ENCODE measurements at places on chromosomes 4 and X.
A peak's percentile ranks its signal among the peaks of the same experiment; 100 is the strongest.

GRCh38 chrX:75603833-75604232 lies 81.0 kb upstream of the ZDHHC15 start:
- DNase-seq: peak; percentile 24

GRCh38 chr4:30630431-30630830 lies 89.7 kb upstream of the PCDH7 start:
- DNase-seq: no peak

GRCh38 chr4:37603070-37603468 lies 83.1 kb downstream of the RELL1 start:
- DNase-seq: peak; percentile 60

DNA sequence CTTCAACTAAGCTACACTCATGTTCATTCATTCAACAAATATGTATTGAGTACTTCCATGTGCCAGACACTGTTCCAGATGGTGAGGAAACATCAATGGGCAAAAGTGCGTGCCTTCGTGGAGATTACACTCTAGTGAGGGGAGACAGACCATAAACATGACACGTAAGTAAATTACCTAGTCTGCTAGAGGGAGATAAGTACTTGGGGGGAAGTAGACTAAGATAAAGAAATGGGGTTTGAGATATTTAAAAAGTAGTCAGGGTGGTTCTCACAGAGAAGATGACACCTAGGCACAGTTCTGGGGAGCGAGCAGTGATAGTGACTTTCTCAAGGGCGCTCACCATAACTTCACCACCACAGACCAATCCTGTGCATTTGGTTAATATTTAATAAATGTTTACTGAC lies 11.7 kb downstream of the JCHAIN start:
- DNase-seq: no peak

Data from SK-N-DZ (cell line).